ENCODE measurements at places on chromosomes 6 and 20. TPM values are rescaled to one million over a fixed set of nuclear protein-coding genes. Genes with fewer than 3 reads are reported as not detected.

The PGC gene
- polyA plus RNA-seq = 7.5 TPM

The CST7 gene
- polyA plus RNA-seq = 1.2 TPM

The CAGE1 gene
- not detected for polyA plus RNA-seq

The SIRPA gene
- polyA plus RNA-seq = 36.2 TPM

The TOX2 gene
- polyA plus RNA-seq = 9.9 TPM

The TREM1 gene
- polyA plus RNA-seq = 0.22 TPM

The AKAP12 gene
- 56.7 TPM for polyA plus RNA-seq

The TNNC2 gene
- polyA plus RNA-seq = 3.0 TPM

Data from adipose tissue (tissue), 3 donors.